ENCODE measurements at places on chromosomes 2 and 18.
A peak's percentile ranks its signal among the peaks of the same experiment; 100 is the strongest.

DNA sequence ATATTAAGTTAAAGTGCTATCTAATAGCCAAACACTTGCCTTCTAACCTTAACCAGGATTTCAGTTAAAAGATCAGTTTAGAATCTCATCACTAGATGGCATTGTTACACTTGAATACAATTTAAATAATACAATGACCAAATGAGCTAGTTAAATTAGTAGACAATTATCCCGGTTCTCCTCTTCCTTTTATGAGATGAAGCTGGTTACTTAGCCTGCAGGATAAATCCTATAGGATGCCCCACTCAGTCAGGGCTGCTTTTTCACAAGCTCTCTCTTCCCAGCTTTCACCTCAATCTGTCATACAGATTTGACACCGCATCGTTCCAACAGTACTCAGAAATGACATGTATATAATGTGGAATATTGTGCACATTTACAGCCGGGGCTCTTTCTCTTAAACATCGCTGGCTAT lies 678.8 kb downstream of the KCNJ3 start:
- DNase-seq: no peak

- no peak for DNase-seq
Observed at GRCh38 chr2:223621901-223622300, 19.7 kb upstream of the SCG2 start.

DNA sequence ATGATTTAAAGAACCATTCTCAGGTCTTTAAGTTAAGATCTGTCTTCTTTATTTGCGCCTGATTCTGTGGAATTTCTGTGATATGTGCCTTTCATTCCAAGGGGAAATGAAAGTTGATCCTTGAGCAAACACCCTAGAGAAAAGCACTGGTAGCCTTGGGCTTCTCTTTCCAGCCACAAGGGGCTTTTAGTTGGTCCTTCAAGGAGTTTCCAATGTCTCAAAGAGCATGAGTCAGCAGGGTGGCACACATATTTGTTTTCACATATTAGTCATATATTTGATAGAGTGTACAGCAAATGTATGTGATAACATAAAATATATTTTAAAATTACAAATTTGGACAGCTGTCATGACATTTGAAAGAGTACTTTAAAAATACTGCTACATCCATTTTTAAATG lies 339.5 kb downstream of the TXNL1 start:
- DNase-seq: no peak

DNA sequence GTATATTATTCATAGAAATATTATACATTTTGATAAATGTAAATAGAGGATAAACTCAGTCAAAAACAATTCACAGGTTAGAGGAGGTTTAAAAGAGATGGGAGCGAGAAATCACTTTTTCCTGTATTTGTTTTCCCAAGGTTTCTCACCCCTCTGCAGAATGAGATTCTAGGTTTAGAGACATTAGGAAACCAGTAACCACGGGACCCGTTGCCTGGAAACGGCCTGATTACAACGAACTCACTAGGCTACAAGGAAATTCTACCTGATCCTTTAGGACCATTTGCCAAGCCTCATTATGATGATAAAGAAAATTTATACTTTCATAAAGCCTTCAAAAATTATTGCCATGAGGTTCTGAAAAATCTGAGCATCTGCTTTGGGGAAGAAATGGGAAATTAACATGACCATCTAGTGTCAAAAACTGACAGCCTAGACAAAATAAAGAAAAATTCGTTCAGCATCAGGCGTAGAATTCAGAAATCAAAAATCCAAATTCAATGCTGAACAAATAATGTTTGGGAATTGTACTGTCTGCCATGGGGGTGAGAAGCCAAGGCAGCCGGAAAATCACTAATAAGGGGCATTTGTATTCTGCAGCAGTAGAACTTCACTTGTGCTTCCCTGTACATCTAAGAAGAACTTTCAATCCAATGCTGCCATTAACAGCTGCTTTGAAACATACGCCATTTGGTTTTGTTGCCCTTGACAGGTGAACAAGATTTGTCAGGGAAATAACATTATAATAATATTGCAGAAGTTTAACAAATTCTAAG lies 262.3 kb downstream of the NRXN1 start:
- no peak for DNase-seq

DNA sequence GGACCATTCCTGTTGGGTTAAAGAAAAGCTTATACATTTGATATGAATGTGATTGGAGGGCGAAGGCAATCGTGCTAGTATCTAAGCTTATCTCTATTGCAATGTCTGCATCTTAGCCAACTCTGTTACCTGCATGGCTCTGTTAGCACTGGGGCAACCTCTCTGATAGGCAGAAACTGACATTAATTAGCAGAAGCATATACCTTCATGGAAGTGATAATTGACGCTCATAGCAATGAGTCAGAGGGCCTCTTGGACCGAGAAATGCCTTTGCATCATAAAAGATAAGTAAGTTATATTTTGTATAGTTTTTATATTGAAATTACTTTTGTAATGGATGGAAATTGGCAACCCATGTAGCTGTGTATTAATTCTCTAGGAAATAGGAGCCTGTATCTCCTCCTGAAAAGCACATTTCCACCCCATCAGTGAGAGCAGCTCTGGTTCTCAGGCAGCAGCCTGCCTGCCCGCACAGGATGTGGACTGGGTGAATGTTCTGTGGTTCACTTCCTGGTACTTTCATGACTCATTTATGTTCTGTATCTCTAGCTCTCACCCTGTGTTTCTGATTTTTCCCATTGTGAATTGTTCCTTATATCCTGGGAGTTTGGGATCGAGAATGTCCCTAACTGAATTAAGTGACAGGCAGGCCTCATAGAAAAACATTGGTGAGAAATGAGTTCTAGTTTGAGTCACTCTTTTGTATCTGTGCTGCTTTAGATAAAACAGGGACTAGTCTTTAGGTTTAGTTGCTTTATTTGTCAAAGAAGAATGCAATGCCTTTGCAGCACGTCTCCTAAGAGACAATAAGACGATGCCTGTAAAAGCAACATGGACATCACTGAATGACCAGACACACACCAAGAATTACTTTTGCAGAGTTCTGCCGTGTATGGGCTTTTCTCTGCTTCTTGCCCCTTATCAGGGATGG lies 344.9 kb downstream of the DCDC2C start:
- DNase-seq: no peak

GRCh38 chr18:27712066-27712465 lies 464.9 kb downstream of the CDH2 start:
- no peak for DNase-seq

- DNase-seq: no peak
Observed at GRCh38 chr2:45018023-45018422, 8.8 kb upstream of the SIX2 start.

DNA sequence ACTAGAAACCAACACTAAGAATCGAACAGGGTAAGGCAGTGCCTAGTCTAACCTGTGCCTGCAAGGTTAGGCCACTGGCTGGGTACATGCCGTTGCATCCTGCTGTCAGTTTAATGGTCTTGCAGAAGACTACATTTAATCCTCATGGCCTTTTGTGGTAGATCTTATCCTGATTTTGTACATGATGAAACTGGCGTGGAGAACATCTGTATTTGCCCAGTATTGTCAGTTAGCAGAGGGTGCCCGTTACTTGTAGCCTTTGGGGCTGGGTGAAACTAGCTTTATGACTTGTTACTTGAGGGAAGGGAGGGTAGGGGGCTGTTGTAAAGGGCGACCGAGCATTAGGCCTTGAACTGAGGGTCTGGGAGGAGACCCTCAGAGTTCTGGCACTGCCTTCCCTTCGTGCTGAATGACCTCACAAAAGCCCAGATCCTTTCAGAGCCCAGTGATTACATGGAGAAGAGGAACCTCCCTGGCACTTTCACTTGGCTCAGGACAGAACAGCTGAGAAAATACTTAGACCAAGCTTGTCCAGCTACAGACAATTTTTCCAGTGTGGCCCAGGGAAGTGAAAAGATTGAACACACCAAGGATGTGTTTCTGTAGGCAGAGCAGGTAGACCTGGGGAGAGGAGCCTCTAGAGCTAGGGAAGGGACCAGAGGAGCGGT lies 19.5 kb downstream of the SLC20A1 start:
- DNase-seq: no peak

- DNase-seq: no peak
Observed at GRCh38 chr2:70425682-70426301, 123.9 kb upstream of the FAM136A start.

GRCh38 chr2:7419814-7420311 lies 502.7 kb downstream of the RNF144A start:
- DNase-seq: no peak

- no peak for DNase-seq
Observed at GRCh38 chr2:195009202-195009601, 647.8 kb upstream of the SLC39A10 start.

DNA sequence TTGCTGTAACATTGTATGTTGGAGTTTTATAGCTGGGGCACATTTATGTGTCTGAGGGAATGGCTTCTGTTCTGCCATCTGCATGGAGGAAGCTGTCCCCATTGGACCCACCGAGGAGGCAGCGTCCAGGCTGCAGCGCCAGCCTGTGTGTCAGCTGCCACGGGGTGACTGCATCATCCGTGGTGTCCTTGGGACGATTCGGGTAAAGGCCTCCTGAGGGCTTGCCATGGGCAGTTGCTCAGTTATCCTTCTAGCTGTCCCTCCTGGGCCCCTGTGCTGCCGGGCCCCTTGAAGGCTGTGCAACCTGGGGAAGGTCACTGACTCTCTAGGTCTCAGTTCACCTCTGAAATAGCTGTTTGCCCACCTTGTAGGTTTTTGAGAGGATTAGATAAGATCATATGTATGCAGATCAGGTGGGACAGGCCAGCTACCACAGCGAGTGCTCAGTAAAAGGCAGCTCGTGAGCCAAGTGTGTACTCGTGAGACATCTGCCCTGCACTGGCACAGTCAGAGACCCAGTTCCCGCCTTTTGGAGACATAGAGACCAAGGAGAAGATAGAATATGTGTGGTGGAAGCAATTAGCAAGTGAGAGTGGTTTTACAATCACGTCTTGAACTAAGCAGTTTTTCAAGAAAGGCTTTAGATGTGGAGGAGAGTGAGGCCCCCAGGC lies 10.6 kb downstream of the LDLRAD4 start:
- no peak for DNase-seq

- DNase-seq: no peak
Observed at GRCh38 chr2:233386382-233387041, 32.2 kb downstream of the DGKD start.

DNA sequence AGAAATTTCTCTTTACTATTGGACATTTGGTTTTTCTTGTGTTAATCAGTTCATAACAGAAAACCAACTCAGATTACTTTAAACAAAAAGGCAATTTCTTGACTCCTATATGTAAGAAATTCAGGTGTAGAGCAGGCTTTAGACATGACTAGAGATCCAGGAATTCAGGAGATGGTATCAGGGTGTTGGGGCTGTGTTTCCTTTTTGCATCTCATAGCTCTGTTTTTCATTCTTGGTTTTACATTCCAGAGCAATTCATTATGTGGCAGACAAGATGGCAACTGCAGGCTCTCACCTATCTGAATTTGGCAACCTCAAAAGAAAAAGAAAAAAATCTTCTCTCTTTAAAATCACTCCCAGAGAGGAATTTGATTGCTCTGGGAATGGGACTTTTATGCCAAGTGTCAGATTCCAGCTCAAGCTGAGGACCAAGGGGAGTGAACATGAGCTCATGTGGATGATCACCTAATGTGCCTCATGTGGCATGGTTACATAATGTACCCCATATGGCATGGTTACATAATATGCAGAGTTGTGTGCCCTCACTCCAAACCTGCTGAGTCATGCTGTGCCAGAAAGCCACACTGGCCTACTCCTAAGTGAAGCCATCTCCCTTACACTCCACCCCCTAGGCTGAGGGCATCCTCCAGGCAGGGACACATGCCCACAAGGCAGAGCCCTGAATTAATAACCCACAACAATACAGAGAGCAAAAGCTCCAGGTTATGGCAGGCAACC lies 282.7 kb downstream of the MBD2 start:
- no peak for DNase-seq

GRCh38 chr2:159124441-159124911 lies 156.0 kb downstream of the TANC1 start:
- peak; percentile 27 for DNase-seq

GRCh38 chr18:40866968-40867367 lies 1088.1 kb upstream of the PIK3C3 start:
- no peak for DNase-seq

- DNase-seq: no peak
Observed at GRCh38 chr2:229037621-229038020, 233.5 kb downstream of the PID1 start.

DNA sequence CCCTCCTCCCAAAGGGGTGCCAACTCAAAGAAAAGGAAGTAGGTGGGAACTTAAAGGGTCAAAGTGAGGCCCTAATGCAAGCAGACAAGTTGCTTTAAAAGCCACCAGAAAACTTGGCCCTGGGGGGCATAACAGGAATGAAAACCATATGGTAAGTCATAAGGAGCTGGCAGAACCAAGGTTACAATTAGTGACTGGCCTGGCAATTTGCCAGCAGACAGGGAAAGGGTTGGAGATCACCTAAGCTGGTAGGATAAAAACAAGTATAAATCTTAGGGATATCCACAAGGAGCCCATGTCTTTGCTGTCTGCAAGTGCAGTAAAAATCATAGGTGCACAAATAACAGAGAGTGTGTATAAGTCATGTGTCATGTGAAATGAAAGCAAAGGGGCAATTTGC lies 256.7 kb upstream of the LRRTM4 start:
- DNase-seq: no peak

Measured in activated naive CD8-positive, alpha-beta T cell treated with anti-CD3 and anti-CD28 coated beads, Interleukin-2, amount 50 U/mL, for 24 hours (primary cell).